Karpas-422 (cell line): ENCODE measurements at places on chromosomes 13 and 19.
A peak's percentile ranks its signal among the peaks of the same experiment; 100 is the strongest.

- no peak for DNase-seq
Measured at GRCh38 chr13:93628136-93628797, 401.7 kb downstream of the GPC6 start.

- no peak for DNase-seq
Measured at GRCh38 chr19:5125797-5126497, 157.0 kb downstream of the KDM4B start.

- no peak for DNase-seq
Measured at GRCh38 chr19:18176367-18177310, 3.0 kb downstream of the IFI30 start.

DNA sequence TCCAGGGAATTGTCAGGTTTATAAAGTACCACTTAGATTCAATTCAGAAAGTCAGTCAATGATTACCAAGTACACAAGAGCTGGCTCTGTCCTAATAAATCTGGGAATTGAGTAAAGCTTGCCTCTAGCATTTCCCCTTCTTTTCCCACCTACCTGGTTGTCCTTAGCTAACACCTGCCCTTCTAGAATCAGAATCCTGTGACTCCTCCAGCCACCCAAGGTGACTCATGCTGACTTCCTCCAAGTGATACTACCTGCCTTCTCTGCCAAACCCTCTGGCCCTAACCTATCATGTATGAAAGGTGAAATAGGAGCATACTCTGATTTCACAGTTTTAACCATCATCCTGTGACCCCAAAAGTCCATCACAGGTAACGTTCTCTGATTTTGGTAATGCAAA is 151.2 kb downstream of the DIAPH3 start:
- no peak for DNase-seq

DNA sequence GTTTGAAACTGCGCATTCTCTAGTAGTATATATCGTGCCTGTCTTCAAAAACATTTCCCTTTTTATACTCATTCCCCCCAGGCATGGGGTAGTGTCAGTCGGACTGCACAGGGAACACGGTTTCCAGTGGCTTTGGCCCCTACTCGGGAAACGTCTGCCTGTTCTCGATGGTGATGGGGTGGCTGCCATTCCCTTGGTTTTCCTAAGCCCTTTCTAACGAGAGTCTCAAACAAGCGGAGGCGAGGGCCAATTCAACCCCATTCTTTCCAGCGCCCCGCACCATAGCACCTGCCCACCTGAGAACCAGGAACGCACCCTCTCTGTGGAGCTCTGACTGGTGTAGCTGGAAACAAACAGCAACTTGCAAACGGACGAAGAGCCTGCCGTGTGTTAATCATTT is 127.6 kb downstream of the STK24 start:
- no peak for DNase-seq

- DNase-seq, result peak; percentile 55
Measured at GRCh38 chr13:37640499-37640898, 41.9 kb upstream of the POSTN start.

DNA sequence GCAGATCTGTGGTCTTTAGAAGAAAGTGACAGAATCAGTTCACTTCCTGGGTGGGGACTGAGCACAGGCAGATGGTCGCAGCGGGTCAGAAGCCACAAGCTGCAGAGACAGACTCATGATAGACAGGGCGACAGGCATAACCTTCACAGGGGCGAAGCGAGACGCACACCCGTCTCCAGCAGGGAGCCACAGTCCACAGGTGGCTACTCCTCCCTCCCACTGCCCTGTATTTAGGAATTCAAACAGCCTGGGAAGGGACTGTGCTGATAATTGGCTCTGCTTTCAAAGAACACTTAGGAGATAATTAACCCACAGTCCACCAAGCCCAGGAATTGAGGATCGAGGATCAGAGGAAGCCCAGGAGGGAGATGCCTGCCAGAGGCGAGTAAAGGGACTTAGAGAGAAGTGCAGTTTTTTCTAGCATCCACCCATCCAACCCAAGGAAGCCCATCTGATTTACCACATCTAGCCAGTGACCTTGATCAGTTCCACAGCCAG is 23.2 kb downstream of the RFX2 start:
- no peak for DNase-seq

- no peak for DNase-seq
Measured at GRCh38 chr13:32748305-32748704, 162.1 kb downstream of the PDS5B start.

DNA sequence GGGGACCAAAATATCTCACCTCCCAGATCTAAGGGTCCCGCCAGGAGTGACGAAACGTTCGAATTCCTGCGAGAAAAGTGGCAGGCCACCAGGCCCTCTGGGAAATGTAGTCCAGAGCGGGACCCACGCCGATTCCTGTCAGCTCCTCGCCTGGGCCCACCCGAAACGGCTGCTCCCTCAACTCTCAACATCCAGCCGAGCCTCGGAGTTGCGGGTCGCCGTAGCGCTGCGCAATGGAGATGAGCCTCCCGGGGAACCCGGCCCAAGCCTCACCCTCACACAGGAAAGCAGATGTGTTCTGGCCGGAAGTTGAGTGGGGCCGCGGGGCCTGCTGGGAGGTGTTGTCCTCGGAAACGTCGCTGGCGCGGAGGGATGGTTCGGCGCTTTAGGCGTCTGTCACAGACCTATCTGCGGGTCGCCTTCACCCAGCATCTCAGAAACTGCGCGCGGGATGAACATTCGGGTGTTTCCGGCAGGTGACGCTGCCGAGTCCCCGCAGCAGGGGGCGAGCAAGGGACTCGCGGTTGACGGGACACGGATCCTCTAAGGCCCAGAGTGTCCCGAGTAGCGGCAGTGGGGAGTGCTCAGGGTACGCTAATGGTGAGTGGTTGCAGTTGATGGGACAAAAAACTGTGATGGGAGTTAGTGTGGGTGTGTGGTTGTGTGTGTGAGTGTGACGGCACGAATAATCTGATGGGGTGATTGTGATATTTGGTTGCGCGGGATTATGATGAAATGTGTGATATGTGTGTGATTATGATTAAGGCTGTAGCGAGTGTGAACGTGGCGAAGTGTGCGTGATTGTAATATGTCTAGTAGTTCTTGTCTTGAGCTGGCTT is at the start of the genes ZNF568 and ZNF829:
Gene ZNF568 (plus strand): TSS at position 341 of the 839 bp plus-strand sequence. CDS start 6,439 bp downstream, outside the sequence.
Gene ZNF829 (minus strand): TSS at position 300 of the 839 bp plus-strand sequence. CDS start 1,124 bp downstream, outside the sequence.
- peak; percentile 61 for DNase-seq

- peak; percentile 69 for DNase-seq
Measured at GRCh38 chr19:38831142-38831605, 420 bp downstream of the ECH1 start.

GRCh38 chr19:11115042-11115441 is 25.8 kb downstream of the LDLR start:
- no peak for DNase-seq

DNA sequence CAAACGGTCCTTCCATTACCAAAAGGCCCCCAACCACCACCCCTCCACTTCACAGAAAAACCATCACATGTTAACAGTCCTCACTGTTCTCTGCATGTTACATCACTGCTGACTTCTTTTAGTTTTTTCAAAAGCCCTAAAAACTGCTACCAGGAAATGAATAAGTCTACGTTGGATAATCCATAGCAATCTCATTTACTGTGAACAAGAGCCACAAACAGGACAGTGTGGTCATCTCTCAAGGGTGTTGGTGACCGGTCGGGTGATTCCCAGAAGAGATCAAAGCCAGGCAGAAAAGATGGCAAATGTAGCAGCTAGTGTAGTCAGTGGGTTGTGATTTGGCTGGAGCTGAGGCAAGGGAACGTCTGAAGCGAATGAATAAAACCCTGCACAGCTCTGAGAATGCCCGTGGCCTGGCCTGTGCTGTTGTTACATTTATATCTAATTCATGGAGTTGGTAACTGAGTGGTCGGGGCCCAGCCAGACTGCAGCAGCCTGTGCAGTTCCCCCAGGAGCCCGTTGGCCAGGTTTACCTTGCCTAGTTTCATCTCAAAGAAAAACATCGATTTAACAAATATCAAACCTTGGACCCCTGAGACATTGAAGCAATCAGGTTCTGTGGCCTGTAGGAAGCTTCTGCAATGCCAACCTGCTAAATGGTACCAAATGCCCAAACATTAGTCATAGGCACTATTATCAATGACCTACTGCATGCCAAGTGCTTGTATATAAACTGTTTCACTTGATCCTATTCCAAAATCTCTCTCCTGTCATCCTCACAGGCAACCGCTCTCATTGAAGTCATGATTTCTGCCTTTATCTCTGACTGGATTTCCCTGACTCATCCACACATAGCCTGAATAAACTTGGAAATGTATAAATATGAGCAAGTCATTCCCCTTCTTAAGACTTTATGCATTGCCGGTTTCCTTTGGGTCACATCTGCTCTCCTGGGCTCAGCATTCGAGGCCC is 153.8 kb upstream of the SERP2 start:
- no peak for DNase-seq

- DNase-seq, result no peak
Measured at GRCh38 chr19:57348136-57348535, 2.9 kb upstream of the ZNF304 start.

DNA sequence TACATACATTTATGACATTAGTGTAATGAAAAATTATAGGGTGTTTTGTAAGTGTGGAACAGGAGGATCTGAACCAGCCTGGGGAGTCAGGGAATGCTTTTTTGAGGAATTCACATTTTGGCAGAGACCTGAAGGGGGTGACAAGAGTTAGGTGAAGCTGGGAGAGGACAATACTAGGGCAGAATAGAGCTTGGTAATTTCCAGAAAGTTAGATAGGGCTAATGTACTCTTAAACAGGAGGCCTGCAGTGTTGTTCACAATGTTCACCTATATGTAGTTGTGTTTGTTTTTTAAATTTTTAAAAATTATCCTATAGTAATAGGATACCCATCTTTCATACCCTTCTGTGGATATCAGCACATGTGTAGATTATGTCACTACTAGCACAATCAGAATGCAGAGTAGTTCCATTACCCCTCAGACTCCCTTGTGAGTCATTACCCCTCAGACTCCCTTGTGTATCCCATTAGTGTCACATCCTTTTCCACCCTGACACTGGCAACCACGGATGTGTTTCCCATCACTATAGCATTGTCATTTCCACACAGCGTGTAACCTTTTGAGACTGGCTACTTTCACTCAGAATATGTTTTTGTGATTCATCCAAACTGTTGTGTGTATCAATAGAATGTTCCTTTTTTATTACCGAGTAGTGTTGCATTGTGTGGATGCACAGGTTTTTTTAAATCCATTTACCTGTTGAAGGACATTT is 43.1 kb downstream of the PCCA start:
- DNase-seq, result no peak

- DNase-seq, result peak; percentile 71
Measured at GRCh38 chr19:47609906-47610894, 1.3 kb downstream of the BICRA start.

DNA sequence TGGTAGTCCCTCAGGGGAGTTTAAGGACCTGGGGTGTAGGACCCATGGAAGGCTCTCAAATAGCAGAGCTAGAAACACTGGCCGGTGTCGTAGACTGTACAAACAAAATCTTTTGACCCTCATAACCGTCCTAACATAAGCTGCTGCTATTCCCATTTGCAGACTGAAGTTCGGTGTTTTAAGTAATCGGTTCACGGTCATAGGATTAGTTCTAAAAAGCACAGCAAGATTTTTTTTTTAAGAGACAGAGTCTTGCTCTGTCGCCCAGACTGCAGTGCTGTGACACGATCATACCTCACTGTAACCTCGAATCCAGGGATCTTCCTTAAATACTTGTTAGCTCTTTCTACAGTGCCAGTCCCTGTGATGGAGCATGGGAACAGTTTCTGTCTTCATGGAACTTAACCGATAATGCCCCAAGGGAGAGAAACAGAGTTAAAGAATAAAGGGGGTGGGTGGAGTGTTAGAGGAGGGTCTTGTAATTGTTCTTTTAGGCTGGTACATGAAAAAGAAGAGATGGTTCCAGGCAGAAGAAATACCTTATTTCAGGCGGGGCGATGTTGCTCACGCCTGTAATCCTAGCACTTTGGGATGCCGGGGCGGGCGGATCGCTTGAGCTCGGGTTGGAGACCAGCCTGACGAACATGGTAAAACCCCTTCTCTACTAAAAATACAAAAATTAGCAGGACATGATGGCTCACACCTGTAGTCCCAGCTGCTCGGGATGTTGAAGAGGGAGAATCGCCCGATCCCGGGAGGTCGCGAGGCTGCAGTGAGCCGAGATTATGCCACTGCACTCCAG is 475 bp upstream of the ZC3H4 start:
- DNase-seq, result no peak

- DNase-seq, result no peak
Measured at GRCh38 chr19:39858541-39858940, 12.4 kb upstream of the FBL start.

GRCh38 chr19:9538183-9539058 is at the start of gene ZNF426:
Gene ZNF426, minus strand, starts transcription at chr19:9538645. Its CDS starts 2,413 bp downstream, at chr19:9536232.
- peak; percentile 92 for DNase-seq
